ENCODE measurements at places on chromosomes 7 and 10.

DNA sequence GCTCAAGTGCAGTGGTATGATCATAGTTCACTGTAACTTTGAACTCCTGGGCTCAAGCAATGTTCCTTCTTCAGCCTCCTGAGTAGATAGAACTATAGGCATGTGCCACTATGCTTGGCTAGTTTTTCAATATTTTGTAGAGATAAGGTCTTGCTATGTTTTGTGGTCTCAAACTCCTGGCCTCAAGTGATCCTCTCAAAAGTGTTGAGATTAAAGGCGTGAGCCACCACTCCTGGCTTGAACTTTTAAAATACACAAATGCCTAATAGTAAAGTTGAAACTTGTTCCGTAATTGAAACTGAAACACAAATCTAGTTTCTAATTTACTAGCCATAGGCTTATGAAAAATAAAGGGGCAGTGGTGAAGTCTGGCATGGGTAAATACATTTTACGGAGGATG, 65.7 kb downstream of the AP3M1 start:
- no peak for DNase-seq

- DNase-seq = no peak
These were observed 5.7 kb upstream of the TAS2R39 start for GRCh38 chr7:143177374-143178119.

DNA sequence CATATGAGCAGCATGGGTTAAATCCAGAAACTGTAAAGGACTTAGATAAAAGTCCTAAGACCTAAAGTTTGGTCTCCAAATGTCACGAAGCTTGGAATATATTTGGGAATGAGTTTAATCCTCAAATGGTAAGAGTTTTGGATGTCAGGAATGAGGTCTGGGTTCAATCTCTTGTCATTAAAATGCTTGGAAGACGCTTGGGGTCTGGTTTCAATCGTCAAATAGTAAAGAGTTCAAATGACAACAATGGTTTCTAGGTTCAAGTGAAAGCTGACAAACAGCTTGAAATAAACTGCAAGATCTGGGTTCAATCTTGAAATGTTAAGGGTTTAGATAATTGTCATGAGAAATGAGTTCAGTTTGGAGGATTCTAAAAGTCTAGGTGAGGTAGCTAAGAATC, 385.5 kb upstream of the HPS1 start:
- no peak for DNase-seq

- DNase-seq = no peak
These were observed 59.4 kb downstream of the CDK14 start for GRCh38 chr7:90655566-90655965.

- no peak for DNase-seq
These were observed 54.7 kb downstream of the MAPK8 start for GRCh38 chr10:48361176-48361575.

GRCh38 chr7:54879776-54880175, 120.8 kb upstream of the SEC61G start:
- DNase-seq = no peak

DNA sequence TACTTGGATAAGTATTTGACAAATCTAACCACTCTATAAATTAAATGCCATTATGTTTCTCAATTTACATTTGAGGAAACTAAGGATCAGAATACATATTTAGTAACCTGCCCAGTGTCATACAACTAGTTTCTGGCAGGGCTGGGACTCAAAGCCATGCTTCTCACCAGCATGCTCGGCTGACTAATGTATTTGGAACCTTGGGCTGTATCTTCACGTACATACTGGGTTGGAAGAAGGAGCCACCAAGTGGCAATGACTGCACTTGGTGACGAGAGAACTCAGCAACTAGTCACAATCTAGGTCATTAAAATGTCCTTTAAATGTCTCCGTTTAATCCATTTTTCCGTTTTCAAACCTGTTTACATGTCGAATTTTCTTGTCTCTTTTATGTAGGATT, 42.9 kb downstream of the CHRM2 start:
- DNase-seq = no peak

DNA sequence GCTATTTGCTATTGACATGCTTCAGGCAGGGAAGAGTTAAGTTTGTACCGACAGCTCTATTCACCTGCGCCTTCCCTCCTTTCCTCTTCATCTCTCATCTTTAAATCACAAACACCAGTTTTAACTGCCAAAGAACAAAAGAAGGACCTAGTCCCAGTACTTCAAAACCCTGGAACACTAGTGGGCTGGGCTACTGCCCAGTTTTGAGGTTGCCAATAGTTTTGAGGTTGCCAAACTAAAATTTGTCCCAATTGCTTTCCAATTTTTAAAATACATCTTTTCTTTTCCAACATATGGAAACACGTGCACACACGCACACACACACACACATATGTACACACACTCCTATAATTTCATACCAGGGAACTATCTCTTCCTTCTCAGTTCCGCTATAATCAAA, 130.6 kb upstream of the SLC26A5 start:
- DNase-seq = no peak

DNA sequence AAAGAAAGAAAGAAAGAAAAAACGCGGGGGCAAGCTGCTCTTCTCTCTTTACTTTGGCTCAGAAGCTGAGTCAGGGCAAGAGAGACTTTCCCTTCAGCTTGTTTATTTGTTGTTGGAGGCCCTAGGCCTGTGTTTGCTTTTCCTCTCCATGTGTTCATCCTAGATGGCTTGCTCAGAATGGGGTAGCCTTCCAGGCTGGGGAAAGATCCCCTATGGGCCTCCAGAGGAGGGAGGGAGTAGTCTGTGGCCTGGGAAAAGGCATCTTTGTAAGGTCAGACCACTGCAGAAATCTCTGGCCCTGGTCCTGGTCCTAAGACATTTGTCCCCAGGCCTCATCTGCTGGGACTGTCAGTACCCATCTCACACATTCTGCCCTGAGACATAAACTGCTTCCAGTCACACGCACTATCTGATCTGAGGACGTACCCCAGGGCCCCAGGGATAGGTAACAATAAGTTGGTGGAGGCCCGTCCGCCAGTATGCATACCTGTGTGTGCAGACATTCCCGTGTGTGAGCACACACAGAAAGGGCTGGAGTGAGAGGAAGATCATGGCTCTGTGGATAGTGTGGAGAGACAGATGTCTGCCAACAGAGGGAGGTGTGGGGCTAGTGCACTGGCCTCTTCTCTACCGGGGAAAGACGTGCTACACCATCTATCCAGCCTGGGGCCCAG, 4.9 kb upstream of the SCD start:
- DNase-seq = peak; percentile 67

- DNase-seq = peak; percentile 43
These were observed 26.6 kb upstream of the ASCC1 start for GRCh38 chr10:72242675-72243074.

GRCh38 chr10:6600224-6600987, 20.3 kb upstream of the PRKCQ start:
- no peak for DNase-seq

DNA sequence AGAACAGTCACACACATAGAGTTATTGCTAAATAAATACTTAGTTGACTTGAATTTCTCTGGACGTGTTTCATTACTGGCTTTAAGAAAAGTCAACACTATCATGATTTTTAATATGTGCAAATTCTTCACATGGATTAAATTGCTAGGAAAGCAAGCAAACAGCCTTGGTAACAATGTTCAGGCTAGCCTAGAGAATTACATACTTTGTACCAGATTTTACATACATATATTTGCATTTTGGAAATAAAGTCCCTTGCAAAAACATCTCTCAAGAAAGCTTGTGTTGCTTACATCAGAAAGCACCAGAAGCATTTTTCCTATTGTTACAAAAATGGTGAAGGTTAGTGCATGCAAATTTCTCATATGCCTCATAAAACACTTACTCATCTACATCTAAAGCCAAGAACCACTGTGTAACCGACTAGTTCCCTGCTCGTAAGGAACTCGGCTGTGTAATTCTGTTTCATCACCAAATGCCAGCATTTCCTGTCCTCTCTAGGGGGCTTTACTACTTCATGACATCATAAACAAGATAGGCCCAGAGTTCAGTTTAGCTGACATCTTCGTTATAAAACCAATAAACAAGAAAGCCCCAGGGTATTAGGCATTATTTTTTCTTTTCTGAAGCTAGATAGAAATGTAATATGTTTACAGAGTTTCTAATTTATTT, 87.8 kb downstream of the CFAP58 start:
- DNase-seq = peak; percentile 9

DNA sequence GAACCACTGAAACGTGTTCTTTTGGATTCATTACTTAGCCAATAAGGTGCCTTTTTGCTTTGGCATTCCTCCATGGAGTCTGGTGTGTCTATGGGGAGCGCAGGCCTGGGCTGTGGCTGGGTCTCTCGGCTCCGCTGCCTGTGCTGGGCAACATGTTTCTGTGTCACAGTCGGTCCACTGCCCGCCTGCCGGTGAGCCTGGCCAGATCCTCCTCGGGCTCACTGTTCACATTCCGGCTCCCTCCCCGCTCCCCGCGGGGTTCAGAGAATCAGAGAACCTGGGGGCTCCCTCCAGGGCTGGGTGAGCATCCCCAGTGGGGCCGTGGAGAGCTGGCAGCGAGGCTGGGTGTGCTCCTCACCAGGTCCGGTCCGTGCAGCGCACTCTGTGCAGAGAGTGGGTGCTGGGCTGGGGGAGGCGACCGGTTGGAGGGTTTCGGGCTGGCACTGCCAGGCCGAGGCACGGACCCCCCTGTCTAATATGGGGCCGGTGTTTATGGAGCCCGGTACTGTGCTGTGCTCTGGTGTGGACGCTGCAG, 70.4 kb downstream of the INPP5A start:
- no peak for DNase-seq

DNA sequence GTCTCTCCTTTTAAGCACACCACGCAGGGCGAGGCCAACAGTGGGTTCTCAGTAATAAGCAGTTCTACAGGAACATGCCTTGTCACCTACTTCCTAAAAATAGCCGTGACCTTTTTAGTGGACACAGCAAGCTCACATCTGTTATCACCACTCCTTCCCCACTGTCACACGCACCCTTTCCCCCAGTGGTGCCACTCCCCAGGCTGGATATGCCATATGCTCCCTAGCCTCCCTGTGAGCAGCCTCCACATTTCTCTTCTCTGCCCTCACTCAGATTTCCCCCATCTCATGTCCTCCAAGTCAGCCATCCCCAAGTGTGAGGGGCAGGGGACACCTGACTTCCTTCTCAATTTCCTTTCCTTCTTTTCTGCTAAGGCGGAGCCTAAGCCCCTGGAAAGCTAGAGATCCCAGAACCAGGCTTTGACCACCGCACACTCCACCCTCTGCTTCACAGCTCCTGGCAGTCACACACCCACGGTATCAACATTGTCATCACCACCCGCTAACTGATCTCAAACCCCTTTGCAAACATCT, 3.7 kb downstream of the ANXA11 start:
- no peak for DNase-seq

DNA sequence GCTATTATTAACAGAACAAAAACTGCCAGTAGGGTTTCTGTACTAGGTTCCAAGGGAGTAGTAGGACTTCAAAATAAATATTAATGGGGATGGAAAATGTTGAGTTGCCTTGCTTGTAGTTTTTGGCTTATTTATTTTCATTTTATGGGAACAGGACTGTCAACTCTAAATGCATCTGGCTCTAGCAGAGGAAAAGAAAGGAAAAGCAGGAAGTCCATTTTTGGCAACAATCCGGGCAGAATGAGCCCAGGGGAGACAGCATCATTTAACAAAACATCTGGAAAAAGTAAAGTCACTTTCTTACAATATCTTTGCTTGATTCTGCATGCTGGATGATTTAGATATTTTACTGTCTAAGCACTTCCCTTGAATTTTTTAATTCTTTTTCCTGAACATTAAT, 69.4 kb downstream of the NOC3L start:
- no peak for DNase-seq

GRCh38 chr10:6563075-6563474, 17.0 kb downstream of the PRKCQ start:
- no peak for DNase-seq

- DNase-seq = no peak
These were observed 1.4 kb downstream of the APBB1IP start for GRCh38 chr10:26439406-26440087.

DNA sequence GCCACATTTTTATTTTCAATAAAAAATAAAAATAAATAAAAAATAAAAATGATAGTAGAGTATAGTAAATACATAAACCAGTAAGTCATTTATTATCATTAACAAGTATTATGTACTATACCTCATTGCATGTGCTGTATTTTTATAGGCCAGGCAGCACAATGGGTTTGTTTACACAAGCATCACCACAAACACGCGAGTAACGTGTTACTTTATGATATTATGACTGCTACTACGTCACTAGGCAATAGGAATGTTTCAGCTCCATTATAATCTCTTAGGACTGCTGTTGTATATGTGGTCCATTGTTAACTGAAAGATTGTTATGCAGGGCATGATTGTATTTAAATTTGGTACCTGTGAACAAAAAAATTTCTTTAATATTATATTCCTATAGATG, 20.8 kb upstream of the SDHAF3 start:
- DNase-seq = no peak

DNA sequence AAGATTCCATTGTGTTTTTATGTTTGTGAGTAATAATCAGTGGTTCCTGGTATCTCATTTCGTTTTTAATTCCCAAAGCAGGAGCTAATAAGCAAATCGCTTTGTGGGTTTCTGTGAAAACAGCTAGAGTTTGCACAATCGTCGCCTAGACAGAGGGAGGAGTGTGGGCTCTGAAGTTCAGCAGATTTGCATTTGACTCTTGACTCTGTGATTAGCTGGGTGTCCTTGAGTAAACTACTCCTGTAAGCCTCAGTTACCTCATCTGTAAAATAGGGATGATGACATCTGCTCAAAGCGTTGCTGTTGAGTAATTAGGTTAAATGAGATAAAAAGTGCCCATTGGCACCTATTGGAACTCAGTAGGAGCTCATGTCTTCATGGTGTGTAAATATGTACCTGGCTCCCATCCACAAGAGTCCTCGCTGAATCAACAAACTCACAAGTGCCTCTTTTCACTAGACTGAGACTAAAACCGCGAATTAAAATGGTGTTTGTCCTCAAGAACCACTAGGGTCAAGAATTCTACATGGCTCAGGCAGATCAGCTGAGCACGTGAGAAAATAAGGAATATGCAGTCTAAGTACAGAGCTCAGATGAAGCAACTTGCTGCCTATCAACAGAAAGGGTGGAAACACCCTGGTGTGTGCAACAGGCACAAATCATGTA, 385.8 kb upstream of the C7orf33 start:
- no peak for DNase-seq

Data from HL-60 (cell line).